ENCODE measurements at places on chromosomes 6 and 20.

- peak; percentile 96 for DNase-seq
Measured at GRCh38 chr6:13278991-13279390, 49.3 kb downstream of the TBC1D7 start.

DNA sequence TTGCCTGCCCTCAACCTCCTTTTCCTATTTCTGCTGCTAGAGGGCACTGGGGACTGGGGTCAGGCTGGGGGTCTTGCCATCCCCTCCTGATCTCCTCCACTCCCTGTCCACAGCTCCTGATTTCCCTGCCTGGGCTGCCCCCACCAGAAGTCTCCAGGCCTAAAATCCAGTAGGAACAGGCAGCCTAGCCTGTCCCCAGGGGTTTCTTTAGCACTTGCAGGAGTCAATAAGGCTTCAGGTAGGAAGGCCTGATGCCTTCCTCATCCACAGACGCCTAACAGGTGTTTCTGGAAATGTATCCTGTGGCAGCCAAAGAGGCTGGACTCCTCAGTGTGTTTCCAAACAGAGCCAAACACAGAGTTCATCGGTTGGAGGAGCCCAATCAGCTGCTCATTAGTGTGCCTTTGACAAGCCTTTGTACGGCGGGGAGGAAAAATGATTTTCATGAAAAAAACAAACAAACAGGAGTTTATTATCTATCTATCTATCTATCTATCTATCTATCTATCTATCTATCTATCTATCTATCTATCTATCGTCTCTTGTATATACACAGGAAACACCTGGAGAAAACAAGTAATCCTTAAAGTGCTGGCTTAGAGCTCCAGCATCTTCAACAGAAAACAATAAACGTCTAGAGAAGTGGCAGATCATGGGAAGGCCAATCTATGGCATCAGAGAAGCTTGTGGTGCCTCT is 3.7 kb upstream of the RAET1E start:
- DNase-seq: no peak

GRCh38 chr20:48821261-48821920 is 6.4 kb downstream of the PREX1 start:
- no peak for DNase-seq

GRCh38 chr6:2353412-2354137 is 108.2 kb upstream of the GMDS start:
- peak; percentile 72 for DNase-seq

DNA sequence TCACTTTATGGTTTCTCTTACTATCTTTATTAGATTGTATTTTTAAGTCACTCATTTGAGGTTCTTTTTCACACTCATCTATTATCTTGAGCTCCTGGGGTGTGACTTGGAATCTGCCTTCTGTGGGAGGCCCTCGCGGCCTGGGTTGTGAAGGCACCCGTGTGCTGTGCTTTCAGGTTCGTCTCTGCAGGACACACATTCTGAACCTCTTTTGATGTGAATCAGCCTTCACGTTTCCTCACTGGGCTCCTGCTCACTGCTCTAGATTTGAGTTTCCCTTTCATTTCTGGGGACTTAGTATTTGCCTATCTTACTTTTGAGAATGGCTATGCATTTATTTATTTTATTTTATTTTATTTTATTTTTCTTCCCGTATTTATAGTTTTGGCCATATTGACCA is 97.8 kb downstream of the PACRG start:
- DNase-seq: no peak

GRCh38 chr6:27311806-27312145 is 297 bp downstream of the POM121L2 start:
- DNase-seq: no peak

DNA sequence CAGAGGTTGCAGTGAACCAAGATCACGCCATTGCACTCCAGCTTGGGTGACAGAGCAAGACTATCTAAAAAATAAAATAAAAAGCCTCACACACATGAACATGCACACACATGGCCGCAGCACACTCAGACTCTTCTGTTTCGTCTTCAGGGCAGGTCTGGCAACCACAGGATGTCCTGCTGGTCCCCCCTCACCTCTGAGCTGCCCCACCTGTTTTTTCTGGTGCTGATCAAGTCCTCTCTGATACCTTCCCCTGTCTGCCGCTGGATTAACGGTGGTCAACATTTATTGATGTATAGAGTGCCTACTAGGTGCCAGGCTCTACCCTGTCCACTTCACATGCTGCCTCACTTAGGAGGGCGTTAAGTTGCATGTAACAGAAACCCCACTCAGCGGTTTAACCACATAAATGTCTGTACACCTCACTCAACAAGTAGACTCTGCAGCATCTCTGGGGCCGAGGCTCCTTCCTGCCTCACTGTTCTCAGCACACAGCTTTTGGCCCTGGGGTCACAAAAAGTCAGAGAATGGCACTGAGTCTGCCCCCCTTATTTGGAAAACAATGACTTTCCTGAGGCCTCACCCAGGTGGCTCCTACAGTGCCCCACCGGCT is 4.5 kb upstream of the AP5S1 start:
- no peak for DNase-seq

DNA sequence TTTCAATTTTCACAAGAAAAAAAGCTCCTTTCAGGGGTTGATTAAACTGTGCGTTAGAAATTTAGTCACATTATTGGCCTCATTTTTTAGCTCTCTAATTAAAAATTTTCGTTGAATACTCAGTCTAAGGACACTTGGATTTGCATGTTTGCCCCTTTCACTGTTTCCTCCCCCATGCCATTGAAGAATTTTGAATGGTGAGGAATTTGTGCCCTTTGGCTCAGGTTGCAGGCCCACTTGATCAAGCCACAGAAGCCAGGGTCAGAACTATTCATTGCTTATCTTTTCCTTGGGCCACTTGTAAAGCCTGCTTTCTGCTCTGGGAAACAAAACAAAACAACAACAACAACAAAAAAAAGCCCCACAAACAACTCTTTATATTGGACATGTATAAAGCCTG is 12.2 kb downstream of the LIN28B start:
- DNase-seq: no peak

DNA sequence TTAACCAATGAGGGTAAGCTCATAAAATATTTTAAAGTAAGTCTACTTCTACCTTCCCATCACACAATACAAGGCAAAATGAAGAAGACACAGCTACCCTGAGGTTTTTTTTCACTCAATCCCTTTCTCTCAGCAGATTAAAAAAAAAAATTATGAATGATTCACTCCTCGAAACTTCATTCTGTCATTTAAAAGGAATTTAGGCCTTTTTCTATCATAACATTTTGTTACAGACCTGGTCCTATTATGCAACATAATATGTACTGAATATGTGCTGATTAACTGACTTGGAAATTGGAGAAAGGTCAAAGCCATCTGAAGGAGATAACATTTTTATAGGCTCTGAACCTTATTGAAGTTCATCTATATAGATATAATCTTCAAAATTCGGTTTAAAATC is 45.5 kb downstream of the PRL start:
- DNase-seq: peak; percentile 75

DNA sequence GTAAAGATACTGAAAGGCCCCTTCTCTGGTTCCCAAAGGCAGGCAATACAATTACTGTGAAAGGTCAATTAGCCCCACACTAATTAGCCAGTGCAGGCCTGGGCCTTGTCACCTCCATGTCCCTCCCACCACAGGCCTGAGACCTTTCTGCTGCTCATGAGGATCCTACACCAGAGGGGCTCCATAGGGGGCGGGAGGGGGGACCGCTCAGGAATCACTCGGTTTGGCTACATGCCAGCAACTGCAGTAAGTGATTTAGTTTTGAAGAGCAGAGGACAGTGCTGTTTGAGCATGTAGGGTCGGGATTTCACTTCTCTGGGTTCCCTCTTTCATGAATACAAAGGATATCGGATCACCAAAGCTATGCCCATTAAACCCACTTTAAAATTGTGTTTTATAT is 455.6 kb downstream of the PRKN start:
- DNase-seq: no peak

DNA sequence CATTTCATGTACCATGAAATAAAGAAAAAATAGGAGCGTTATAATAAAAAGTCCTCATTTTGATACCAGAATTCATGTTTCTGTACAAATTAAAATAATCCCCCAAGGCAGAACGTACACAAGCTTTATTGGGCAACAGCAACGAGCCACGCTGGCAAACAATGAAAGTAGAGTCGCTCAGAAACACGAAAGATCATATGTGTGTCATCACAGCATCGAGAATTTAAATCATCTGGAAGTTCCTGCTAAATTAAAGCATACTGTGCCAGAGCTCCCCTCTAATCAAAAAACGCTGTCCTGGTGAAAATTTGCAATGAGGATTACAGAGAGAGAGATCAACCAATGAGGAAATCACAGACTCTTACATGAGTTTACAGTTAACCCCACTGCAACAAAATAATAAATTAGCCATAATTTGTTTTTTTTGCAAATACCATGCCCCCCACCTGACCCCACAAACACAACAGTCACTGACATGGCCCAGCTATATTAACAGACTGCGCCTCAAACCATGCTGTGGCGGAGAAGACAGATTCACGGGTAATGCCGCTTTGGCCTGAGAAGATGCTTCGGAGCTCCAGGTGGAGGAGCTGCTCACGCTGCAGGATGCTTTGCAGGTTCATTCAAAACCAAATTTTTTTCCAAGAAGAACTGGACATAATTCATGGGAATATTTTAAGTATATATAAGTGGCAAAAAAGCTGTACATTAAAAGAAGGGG is 54.3 kb upstream of the NFATC2 start:
- peak; percentile 84 for DNase-seq

DNA sequence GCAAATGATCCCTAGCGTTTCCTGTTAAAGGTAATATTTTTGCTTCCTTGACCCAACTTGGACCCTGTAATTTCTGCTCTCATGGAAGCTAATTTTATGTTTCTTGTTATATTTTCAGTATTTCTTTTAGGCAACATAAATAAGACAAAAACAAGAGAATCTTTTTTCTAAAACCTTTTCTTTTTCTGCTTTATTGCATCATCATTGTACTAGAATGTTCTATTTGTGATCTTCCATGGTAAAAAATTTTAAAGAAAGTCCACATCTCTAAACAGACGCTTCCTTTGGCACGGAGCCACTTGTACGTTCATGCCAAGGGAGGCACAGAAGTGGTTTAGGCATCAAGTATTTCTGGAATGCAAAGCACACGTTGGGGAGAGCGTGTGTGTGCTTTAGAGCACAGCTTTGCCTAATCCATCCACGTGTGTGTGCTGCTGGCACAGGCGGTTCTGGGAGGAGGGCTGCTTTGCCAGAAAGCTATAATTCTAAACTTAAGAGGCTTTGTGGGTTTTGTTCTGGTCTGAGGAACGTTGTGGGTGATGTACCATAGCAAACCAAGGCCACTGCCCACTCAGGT is 98.3 kb downstream of the SASH1 start:
- peak; percentile 95 for DNase-seq

- DNase-seq: no peak
Measured at GRCh38 chr6:89768324-89768723, 51.3 kb downstream of the MDN1 start.

GRCh38 chr6:32602383-32602782 is 12.7 kb upstream of the HLA-DRB1 start:
- DNase-seq: no peak

- DNase-seq: no peak
Measured at GRCh38 chr6:159762681-159763293, 942 bp downstream of the ACAT2 start.

GRCh38 chr20:38897267-38897666 is 28.9 kb upstream of the FAM83D start:
- DNase-seq: no peak

All from fibroblast of skin of right quadriceps (primary cell).